ENCODE measurements at places on chromosomes 1 and 21.

- no peak for DNase-seq
Observed at GRCh38 chr1:72936151-72936740, 653.9 kb upstream of the NEGR1 start.

- DNase-seq, result peak; percentile 76
Observed at GRCh38 chr1:167221738-167222610, 1.3 kb downstream of the POU2F1 start.

GRCh38 chr1:76230842-76231281, 156.3 kb downstream of the ST6GALNAC3 start:
- DNase-seq, result no peak

DNA sequence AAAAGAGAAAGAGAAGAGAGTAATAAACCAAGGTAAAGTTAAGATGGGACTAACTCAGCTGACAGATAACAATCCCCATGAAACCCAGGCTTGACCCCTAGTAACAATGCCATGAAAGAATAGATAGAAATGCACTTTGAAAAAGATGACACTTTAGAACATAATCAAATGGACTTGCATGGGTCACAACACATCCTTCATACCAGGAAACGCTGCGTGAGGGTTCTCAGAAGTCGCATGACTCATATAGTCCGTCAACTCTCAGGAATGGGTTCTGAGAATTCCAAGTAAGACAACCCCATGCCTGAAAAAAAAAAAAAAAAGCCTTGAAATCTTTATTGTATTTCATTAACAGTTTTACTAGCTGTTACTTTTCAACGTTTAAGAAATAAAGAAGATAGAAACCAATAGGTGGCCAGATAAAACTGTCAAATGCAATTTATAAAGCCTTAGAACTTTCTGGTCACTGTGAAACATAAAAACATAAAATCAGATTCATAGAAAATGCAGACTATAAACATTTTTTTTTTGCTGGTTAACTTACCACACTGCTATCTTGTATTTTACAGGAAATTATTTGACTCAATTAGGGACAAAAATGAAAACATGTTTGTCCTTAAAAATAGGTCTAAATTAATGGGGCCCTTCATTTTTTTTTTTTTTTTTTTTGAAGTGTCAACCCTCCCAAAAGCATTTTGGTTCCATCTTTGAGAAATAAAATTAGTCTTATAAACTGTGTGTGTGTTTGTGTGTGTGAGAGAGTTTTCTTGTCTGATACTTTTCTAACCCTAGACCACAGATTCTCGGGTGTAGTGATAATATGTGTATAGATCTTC, 202.1 kb downstream of the NCAM2 start:
- no peak for DNase-seq

GRCh38 chr1:40313329-40313957, 3.6 kb downstream of the COL9A2 start:
- DNase-seq, result peak; percentile 35

DNA sequence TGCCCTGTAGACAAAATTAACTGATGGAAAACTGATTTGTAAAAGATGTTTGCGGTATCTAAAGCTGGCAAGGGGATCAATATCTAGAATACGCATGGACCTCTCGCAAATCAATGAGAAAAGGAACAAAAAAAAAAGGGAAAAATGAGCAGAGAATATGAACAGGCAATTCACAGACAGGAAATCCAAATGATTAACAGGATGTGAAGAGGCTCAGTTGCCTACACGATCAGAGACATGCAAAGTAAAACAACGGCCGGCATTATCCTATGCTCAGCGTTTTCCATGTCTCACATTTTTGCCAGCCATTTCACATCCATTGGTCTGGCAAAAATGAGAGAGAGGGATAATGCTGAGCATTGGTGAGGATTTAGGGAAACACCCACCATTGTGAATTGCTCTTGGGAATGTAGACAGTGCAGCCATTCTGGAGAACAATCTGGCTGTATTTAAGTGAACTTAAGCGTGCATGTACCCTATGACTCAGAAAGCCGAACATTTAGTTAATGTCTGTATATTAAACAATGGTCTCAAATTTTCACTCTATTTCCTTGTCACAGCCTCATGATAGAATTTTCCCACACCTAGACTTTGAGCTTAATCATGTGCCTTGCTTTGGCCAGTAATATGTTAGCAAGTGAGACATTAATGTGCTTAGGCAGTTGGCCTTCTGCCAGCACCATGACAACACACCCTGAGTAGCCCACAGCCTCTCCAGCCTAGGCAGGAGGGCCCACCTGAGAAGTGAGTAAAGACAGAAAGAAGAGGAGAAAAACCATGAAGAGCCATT, 61.0 kb upstream of the NBPF3 start:
- no peak for DNase-seq

DNA sequence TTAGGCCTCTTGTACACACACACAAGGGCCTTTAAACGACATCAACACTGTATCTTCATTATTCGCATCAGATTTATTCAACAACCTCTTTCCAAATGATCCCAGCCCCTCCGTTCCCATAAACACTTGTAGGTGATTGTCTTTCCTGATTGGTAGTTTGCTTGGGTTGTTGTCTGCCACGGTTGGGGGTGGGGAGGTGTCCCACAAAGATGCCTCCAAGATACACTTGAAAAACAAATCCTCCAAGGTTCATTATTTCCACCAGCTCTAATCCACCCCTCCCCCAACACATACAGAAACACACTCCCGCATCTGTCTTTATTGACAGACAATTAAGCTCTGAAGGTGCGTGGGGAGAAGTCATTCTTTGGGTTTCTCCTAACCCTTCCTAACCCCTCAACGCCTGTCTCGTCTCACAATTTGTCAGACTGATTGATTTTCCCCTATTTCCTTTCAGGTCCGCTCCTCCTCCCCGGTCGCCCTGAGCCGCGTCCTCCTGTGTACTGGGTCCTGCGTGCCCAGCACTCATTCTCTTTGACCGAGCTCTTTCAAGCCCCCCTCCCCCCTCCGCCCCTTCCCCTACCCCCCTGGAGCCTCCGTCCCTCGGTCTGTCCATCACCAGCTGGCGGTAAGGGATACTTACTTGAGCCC, 1.4 kb downstream of the WDR26 start:
- DNase-seq, result no peak

DNA sequence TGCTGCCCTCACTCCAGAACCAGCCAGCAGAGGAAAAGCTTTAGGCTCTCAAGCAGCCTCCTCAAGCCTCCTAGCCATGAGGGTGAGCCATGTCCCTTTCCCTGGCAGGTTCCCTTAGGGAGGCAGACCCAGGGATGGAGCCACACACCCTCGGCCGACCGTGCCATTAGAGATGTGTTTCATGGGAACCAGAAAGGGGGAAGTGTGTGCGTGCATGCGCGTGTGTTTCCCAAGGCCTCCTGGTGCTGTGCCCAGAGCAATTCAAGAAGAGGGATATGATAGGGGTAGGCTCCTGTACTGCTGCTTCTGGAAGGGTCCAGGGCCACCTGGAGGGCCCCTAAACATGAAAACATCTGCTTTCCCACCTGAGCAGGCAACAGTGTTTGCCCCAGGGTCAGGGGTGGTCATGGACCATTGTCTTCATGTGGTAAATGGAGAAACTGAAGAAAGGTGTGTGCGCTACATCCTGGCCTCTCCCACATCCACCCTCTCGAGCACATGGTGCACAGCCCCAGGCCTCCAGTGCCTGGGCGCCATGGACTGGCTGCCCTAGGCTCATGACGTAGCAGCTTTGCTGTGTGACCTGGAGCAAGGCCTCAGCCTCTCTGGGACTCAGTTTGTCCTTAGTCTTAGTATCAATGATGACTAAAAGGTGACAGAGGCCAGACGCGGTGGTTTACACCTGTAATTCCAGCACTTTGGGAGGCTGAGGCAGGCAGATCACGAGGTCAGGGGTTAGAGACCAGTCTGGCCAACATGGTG, 48.1 kb downstream of the SYF2 start:
- DNase-seq, result no peak

DNA sequence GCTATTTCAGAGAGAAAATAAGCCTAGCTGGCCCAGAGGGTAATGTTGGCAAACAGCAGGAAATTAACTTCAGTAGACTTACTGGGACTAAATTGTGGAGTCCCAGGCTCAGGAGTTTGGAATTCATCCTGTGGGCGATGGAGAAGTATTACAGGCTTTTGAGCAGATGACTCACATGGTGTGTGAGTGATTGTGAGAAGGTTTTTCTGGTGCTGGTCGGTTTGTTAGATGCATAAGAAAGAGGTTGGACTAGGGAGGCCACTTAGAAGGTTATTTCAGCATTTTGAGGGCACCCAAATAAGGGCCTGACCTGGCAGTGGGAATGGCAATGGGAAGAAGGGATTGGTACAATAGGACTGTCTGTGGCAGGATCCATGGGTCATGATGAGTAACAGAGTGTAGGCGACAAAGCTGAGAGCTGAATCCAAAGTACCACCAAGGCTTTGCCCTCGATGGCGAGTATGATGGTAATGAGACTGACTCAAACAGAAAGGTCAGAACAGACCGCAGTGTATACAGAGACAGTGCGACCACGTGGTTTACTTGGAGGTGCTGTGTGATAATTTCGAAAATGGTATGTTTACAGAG, 69.2 kb upstream of the KIF26B start:
- peak; percentile 7 for DNase-seq

DNA sequence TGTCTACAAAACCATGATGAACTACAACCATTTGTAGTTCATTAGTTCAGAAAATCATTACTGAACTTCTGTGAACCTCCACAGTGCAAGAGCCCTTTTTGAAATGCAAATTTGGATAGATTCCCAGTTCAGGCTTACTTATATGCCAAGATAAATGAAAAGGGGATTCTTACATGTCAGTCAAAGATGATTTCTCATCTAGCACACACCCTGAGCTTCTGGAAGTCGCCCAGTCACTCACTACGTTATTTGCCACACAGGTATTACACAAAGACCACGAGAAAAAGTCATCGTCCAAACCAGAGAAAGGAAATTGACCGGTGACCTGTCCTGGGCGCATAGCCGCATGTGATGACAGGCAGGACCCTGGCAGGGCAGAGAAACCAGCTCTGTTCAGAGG, 41.8 kb downstream of the ETS2 start:
- no peak for DNase-seq

DNA sequence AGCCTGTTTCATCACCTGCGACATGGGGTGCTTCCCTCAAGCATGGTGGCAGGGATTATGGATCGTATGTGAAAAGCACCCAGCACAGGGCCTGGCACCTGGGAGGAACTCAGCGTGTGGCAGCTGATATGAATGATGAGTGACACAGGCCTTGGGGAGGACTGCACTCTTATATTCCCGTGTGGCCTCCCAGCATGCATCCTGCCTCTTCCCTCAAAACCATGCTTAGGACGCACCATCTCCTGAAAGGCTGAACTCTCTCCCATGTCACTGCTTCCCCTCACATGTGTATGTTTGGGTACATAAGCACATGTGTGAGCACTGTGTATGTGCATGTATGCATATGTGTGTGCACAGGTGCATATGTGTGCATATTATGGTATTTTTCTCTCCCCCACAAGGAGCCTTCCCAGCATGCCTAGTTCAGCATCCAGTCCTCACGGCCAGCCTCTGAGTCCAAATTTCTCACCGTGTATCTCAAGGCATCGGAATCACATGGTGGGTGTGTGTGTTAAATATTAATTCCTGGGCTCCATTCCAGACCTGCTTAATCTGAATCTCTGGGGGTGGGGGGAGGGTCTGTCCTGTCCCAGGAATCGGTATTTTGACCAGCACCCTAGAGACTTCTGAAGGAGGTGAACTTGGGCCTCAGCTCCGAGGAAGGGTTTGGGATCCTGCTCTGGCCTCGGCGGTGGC, 12.8 kb downstream of the MYOM3 start:
- DNase-seq, result no peak

- DNase-seq, result no peak
Observed at GRCh38 chr21:43801006-43801783, 11.8 kb downstream of the RRP1 start.

GRCh38 chr21:37863842-37864241, 52.4 kb downstream of the KCNJ6 start:
- no peak for DNase-seq

- no peak for DNase-seq
Observed at GRCh38 chr1:230356190-230356589, 69.9 kb downstream of the PGBD5 start.

DNA sequence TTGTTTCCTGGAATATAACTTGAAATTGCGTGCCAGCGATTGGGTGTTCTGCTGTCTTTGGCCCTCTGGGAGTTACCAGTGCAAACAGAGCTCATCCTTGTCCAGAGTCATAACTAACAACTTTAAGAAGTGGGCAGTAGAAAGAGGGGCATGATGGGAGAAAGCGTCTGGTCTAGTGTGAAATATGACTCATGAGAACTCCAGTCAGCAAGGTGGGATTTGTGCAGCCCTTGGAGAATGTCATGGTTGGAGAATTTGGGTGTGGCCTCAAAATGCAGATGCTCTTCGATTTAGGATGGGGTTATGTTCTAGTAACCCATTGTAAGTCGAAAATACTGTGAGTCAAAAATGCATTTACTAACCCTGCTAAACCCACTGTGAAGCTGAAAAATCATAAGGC, 12.9 kb downstream of the ATP1B1 start:
- no peak for DNase-seq

DNA sequence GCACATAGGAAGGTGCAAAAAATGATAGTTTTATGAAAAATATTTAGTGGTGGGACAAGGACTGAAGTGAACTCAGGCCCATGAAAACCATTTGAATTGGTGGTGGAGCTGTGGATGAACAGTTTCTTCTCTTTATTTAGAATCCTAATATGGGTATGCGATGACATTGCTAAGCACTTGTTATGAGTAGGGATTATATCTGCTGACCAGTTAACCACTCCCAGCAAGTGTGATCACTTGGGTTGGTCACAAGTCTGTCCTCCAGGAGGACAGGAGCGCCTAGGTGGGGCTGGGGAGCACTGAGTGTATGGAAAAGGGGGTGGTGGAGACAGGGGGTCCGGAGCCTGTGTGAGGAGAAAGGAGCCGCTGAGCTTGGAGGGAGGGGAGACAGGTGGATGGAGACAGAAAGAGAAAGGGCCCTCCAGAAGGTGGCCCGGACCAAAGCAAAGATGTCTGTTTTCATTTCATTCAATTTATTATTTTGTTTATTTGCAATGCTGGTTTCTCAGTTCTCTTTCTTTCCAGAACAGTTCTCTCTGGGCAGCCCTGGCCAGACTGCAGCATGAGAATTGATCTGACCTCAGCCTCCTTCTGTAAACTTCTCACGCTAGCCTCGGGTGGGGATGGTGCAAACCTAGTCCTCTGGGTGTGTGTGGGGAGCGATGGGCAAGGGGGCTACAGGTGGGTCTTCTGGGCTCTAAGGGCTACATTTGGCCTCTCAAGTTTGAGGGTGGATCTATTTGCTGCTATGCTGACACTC, 9.9 kb upstream of the ZSCAN20 start:
- no peak for DNase-seq

GRCh38 chr1:36947384-36947783, 86.9 kb downstream of the GRIK3 start:
- DNase-seq, result no peak

Data from GM12878 (cell line).